Endothelial cell of umbilical vein (primary cell): ENCODE measurements at places on chromosomes 6 and 20. TPM values are rescaled to one million over a fixed set of nuclear protein-coding genes. Genes with fewer than 3 reads are reported as not detected.

- DNase-seq = no peak
- no peak overlapping the region for H3K27ac ChIP-seq
- no peaks in the 10 kb centered on the region for H3K36me3 ChIP-seq
- H3K4me1 ChIP-seq = no peaks in the 10 kb centered on the region
These were observed 397.1 kb downstream of the ARHGAP18 start for GRCh38 chr6:129312880-129313279.

- no peak overlapping the region for H3K27ac ChIP-seq
- H3K4me1 ChIP-seq = peaks cover 9% of the 10 kb centered on the region
- H3K36me3 ChIP-seq = no peaks in the 10 kb centered on the region
- H3K27me3 ChIP-seq = no peaks in the 10 kb centered on the region
- no peak overlapping the region for H3K4me3 ChIP-seq
- DNase-seq = no peak
These were observed 2.0 kb upstream of the TRMT11 start for GRCh38 chr6:125984311-125984710.

DNA sequence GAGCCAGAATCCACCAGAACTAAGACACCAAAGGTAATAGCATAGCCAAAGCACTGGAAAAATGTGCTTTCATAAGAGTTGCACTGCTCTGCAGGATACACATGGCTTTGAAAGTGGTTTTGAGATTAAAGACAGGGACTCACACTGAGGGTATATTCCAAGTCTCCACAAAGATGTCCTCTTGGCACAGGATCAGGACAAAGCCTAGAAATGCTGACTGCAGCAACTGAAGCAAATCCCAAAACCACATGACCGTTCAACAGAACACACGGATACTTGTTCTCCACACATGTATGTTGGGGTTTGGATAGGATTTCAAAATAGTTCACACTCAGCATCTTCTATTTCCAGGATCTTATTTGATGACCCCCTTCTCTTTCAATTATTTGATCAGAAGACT is 364.3 kb upstream of the HSF2 start:
- H3K4me3 ChIP-seq = no peak overlapping the region
- H3K27me3 ChIP-seq = no peaks in the 10 kb centered on the region
- DNase-seq = no peak
- H3K36me3 ChIP-seq = no peaks in the 10 kb centered on the region
- no peaks in the 10 kb centered on the region for H3K4me1 ChIP-seq

- H3K27ac ChIP-seq = no peak overlapping the region
- no peak for DNase-seq
- no peaks in the 10 kb centered on the region for H3K27me3 ChIP-seq
- no peaks in the 10 kb centered on the region for H3K4me1 ChIP-seq
- no peak overlapping the region for H3K4me3 ChIP-seq
These were observed 1117.7 kb upstream of the MAP3K7 start for GRCh38 chr6:91704531-91704930.

Gene SYNCRIP
- total RNA-seq = 150 and 155 TPM in 2 replicates
